ENCODE measurements at places on chromosomes 7 and 10.

GRCh38 chr10:59595593-59595992 lies 114.1 kb downstream of the SLC16A9 start:
- DNase-seq, result no peak

DNA sequence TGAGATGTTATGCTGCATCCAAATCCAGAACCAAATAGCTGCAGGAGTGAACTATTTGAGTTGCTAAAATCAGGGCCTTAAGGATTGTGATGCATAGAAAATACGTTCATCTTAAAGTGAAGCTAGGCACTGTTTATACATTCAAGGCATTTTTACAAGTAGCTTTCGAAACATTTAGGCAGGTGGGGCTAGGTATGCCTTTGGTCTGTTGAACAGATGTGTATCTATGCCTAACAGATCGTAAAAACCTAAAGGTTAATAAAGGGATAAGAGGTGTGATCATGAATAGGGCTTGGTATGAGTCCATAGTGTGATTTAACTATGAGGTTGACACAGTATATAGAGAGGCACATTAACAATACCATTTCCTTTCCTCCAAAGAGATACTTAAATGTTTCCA lies 262.5 kb downstream of the SEMA3D start:
- no peak for DNase-seq

DNA sequence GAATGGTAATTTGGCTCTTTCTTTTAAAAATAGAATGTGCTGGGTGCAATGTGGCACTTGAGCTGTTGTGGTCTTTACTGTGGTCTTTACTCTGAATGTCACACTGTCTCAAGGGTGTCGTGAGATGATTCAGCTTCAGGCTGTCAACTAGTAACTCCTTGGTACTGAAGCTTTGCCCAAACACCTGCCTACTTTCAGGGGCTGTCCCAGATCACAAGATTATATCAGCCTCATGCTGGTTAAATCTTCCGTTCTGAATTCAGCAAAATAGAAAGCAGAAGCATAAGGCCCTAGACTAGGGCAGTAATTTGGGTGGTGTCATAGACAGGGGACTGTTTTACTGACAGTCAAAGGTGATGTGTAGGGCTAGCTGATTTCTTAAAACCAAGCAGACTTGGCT lies 110.9 kb downstream of the BAMBI start:
- no peak for DNase-seq

DNA sequence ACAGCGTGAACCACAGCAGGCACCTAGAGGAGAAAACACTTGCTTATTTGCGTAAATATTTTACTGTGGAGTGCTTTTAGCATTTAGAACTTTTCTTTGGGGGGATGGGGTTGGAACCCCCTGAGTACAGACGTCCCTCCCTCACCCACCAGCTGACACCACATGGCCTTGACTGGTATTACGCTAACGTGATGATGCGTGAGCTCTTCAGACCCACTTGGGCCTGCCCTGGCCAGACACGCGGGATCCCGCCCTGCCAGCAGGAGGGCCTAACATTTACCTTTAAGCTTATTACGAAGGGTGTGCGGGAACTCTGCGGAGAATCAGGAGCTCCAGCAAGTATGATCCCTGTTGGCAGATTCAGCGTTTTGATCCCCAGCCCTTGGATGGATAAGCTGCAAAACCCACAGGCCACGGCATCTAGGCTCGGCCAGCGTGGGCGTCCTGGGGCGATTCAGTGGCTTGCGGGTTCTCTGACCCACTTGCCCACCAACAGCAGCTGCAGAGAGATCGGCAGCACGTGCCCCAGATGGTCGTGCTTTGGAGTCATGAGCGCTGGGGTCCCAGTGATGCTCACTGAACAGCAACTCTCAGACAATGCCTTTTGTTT lies 545.5 kb upstream of the FOXK1 start:
- no peak for DNase-seq

GRCh38 chr7:24291271-24291670 lies 7.3 kb downstream of the NPY start:
- DNase-seq, result no peak

GRCh38 chr10:35328404-35329037 lies 7.8 kb upstream of the CCNY start:
- no peak for DNase-seq

GRCh38 chr10:73627300-73627699 lies 14.0 kb downstream of the MYOZ1 start:
- DNase-seq, result no peak

GRCh38 chr10:19730167-19730906 lies 85.9 kb upstream of the PLXDC2 start:
- DNase-seq, result no peak

GRCh38 chr10:52652431-52653262 lies 119.9 kb downstream of the MBL2 start:
- DNase-seq, result no peak

DNA sequence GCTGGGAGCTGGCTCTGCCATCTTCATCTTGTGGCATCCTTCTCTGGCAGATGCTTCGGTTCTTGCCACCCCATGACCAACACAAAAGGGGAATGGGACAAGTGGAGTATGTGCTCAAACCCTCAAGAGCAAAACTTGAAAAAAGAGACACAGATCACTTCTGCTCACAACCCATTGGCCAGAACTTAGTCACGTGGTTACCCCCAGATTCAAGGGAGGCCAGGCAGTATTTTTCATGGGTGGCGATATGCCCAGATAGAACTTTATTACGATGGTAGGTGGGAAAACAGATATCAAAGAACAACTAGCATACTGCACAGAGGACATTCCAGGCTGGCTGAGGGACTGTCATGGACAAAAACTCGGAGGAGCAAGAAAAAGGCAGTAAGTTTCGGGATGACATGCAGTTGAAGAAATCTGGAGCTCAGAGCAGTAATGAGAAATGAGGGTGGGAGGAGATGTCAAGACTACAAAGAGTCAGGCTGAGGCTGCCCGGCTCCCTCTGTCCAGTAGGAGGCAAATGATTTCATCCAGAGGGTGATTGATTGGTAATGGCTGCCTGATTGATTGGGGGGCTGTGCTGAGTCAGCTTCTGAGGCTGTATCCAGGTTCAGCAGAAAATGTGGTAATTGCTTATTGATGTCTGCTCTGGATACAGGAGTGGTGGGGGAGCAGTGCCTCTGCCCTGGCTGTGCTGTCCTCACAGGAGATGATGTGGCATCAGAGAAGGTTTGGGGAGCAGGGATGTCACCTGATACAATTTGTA lies 25.3 kb downstream of the COL13A1 start:
- no peak for DNase-seq

GRCh38 chr7:6621195-6622133 lies 6.1 kb downstream of the ZNF853 start:
- no peak for DNase-seq

DNA sequence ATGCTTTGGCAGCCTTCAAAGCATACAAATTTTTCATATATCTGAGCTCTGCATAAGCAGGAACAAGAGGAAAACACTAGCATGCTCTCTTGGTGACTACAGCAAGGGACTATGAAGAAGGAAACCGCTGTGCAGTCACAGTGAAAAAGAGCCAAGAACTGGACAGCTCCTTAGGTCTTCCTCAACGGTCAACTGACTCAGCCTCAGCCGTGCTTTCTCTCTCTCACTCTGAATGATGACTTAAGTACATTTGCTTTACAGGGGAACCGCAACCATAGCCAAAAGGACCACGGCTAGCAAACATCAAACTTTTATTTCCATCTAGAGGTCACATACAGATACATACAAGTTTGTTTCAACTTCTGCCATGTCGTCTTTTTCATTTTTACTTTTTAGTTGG lies 69.9 kb downstream of the HYCC1 start:
- DNase-seq, result no peak

DNA sequence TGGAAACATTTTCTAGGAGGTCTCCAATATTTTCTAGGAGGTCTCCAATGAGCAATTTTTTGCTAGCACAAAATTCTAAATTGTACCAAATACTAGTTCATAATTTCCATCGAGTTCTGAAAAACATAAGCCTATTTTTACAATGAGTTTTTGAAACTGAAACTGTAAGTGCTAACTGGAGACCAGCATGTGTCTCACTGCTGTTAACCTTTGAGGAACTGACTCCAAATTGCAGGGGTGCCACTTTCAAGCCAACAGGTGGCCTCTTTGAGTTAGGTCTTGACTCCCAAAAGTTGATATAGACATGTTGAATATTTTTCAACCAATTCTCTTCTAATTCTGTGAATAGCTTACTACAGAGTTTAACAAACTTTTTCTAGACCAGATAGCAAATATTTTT lies 58.8 kb downstream of the CAV1 start:
- DNase-seq, result no peak

- no peak for DNase-seq
Measured at GRCh38 chr7:100603726-100604027, 1.5 kb downstream of the PCOLCE start.

- DNase-seq, result no peak
Measured at GRCh38 chr10:122301055-122301810, 30.1 kb downstream of the BTBD16 start.

- no peak for DNase-seq
Measured at GRCh38 chr10:79132681-79133381, 64.1 kb downstream of the ZMIZ1 start.

- no peak for DNase-seq
Measured at GRCh38 chr10:127117125-127117524, 79.3 kb downstream of the INSYN2A start.

DNA sequence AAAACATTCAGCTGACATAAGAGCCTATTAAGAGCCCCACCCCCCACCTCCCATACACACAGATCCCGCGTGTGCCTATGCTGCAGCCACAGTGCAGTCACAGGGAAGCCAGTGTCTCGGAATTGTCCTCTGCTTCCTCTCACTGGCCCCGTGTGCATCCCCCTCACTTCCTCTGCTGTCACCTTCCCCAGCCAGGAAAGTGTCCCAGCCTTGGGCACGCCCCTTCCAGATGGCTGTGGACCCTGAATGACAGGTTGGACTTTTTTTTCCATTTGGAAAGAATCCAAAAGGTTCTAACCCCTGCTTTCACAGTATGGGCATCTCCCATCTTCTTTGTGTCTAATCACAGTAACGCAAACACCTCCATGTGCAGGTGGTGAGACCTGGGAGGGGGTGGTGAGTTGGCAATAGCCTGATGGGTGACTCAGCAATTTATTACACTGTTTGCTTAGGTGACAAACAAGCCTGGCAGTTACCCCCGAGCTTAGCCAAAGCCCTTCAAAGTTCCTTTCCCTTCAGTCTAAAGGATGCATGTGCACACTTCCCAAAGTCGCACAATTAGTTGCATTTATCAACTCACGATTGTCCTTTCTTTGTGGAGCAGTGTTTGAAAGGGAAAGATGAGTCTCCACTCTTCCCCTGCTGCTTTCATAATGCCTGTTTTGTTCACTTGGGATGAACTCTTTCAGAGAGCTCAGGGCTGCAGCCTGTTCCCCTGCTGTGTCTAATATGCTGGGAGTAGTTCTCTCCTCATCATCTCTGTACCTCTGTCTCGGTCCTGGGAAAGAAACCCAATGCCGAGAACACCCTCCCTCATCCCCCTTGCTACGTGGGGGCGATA lies 67.5 kb upstream of the EFCAB10 start:
- DNase-seq, result no peak

- DNase-seq, result peak; percentile 59
Measured at GRCh38 chr7:107150375-107151073, 18.3 kb upstream of the HBP1 start.

DNA sequence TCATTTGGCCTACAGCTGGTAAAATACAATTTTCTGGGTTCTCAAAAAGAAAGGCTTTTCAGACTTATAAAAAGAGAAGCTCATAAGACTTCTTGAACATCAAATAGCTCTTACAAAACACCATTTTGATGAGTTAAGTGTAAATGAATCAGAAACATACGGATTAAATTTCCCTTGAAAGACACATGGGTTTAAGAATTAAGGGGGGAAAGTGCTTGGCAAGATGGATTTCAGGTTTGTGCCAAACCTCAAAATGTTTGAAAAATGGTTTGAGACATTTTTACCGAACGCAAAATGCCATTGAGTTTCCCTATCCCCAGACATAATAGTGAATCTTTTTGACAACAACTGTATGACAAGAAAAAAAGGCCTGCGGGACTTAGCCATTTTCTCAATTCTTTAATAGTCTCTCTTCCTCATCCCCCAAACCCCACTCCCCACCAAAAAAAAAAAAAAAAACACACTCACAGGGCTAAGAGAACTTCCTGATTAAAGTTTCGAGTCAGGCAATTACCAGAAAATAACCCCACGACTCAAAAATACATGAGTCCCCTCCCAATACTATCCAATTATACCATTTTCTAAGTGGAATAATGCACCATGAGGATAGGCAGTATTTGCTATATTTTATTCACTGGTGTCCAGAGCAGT lies 260.1 kb downstream of the TRIL start:
- DNase-seq, result no peak

DNA sequence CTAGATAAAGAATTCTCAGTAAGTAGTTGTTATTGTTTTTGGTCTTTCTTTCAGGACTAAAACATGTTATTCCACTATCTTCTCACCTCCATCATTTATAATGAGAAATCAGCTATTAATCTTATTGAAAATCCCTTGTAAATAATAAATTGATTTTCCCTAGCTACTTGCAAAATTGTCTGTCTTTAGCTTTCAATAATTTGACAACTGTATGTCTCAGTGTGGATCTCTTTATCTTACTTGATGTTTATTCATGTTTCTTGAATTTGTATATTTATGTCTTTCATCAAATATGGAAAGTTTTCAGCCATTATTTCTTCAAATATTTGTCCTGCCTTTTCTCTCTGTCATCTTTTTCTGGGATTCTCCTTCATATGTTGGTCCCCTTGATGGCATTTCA lies 117.1 kb upstream of the ANTXRL start:
- DNase-seq, result no peak

DNA sequence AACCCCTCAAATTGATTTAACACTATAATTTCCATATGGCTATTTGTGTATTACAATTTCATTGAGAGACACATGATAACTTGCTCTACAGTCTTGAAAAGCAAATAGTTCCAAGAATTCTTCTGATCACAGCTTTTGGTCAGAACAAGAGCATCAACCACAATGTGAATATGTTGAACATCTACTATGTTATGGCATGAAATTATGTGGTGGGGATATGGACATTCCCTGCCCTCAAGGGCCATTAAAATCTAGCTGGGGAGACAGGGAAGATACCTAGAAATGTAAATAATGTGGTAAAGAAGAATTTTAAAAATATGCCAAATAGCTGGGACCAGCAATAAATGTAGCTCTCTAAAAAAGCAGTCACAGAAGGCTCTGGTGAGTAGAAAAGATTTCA lies 262.2 kb downstream of the FZD1 start:
- DNase-seq, result no peak

DNA sequence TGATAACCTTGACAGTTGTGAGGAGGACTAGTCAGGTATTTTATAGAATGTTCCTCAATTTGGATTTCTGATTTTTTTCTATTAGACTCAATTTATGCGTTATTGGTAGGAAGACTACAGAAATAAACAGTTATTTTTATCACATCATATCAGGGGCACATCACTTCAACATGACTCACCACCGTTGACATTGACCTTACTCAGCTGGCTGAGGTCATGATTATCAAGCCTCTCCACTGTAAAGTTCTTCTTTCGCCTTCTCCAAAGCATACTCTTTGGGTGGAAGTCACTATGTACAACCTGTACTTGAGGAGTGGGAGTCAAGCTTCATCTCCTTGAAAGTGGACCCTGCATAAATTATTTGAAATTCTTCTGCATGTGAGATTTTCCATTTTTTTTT lies 194.3 kb upstream of the IGFBP3 start:
- no peak for DNase-seq

- DNase-seq, result no peak
Measured at GRCh38 chr10:118723466-118723865, 31.3 kb downstream of the CACUL1 start.
